ENCODE measurements at places on chromosomes 6 and 20. TPM values are rescaled to one million over a fixed set of nuclear protein-coding genes. Genes with fewer than 3 reads are reported as not detected.

The WFDC6 gene
- not detected for total RNA-seq

DNA sequence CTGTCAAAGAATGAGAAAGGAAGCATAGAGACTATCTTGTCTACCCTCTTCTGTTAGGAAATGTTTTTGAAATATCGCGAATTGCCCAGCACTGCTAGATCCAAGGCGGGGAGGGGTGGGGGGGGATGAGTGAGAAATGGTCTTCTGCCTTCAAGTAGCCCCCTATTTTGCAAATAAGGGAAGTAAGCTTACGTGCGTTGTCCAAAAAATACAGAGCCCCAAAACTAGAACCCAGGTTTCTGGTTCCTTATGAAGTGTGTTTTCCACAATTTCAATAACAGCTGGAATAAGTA lies 923 bp upstream of the ILRUN start:
- DNase-seq, result no peak

GRCh38 chr6:2073476-2073875 lies 171.9 kb downstream of the GMDS start:
- DNase-seq, result no peak

- DNase-seq, result no peak
Measured at GRCh38 chr6:119346450-119346849, 3.1 kb downstream of the MAN1A1 start.

The ECT2L gene
- not detected for total RNA-seq

DNA sequence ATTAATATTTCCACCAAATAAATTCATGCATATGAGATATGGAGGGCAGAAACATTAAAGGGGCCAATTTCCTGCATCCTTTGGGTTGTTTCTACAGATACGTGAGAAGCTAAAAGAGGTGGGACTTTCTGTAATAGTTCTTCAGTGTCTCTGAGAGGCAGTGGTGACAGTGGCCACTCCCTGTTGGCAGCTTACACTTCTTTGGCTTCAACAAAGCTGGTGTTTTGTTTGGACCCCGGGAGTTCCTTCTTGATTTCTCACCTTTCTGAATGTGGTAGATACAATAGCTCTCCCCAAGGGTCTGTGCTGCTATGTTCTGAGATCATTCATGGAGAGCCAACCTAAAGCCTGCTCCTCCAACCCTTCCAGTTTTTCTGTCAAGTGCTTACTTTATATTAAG lies 7.8 kb downstream of the PLCB1 start:
- no peak for DNase-seq

- no peak for DNase-seq
Measured at GRCh38 chr6:70675822-70676221, 8.1 kb downstream of the SMAP1 start.

DNA sequence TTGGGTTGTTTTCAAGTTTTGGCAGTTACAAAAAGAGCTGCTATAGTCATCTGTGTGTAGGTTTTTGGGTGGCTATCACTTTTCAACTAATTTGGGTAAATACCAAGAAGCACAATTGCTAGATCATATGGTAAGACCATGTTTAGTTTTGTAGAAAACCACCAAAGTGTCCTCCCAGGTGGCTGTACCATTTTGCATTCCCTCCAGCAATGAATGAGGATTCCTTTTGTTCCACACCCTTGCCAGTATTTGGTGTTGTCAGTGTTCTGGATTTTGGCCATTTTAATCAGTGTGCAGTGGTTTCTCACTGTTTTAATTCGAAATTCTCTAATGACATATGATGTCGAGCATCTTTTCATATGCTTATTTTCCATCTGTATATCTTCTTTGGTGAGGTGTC lies 457.5 kb upstream of the ARID1B start:
- DNase-seq, result no peak

DNA sequence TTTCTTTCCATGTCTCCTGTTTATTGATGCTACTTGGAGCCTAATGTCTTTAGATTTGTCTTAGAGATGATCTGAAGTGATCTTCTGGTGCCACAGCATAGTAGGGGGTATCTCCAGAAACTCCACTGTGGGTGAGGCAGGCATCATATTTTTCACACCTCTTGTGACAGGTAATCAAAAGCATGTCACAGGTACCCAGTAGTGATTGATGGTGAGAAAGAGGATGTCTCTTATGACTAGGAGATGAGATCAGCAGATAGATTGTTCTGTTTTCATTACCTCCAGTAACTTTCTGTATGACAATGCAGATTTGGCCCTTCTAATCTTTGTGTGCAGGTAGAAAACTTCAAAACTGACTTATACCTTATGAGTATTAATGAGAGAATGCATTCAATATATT lies 13.5 kb downstream of the NCOA7 start:
- DNase-seq, result no peak

GRCh38 chr6:150767571-150768018 lies 97.9 kb upstream of the MTHFD1L start:
- no peak for DNase-seq

The RSPO3 gene
- total RNA-seq, result 7.1 TPM

The NFATC2 gene
- total RNA-seq, result 0.83 TPM

- DNase-seq, result no peak
Measured at GRCh38 chr6:169881398-169881797, 130.0 kb downstream of the ERMARD start.

The TCF15 gene
- total RNA-seq, result not detected

GRCh38 chr6:87922196-87922946 lies 125.3 kb upstream of the SPACA1 start:
- no peak for DNase-seq

GRCh38 chr20:48153523-48153922 lies 368.2 kb upstream of the SULF2 start:
- no peak for DNase-seq

DNA sequence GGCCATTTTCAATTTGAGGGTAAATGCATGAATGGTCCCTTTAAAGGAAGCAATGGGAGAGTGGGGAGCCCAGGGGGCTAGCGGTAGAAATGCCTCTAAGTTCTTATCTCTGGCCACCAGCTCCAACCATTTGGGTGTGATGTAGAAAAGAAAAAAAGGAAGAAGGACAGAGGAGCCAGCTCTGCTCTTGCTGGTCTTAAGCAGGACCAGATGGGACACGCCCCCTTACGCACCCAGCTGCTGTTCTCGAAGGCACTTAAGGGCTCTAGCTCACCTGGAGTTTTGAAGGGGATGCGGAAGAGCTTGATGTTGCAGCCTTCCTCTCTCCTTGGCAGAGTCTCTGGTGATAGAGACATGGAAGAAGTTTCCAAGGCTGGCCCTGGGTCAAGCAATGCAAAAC lies 59.5 kb upstream of the RNF144B start:
- DNase-seq, result no peak

GRCh38 chr20:50817776-50818172 lies 22.9 kb downstream of the BCAS4 start:
- no peak for DNase-seq

GRCh38 chr6:11273406-11274065 lies 41.1 kb upstream of the NEDD9 start:
- DNase-seq, result no peak

DNA sequence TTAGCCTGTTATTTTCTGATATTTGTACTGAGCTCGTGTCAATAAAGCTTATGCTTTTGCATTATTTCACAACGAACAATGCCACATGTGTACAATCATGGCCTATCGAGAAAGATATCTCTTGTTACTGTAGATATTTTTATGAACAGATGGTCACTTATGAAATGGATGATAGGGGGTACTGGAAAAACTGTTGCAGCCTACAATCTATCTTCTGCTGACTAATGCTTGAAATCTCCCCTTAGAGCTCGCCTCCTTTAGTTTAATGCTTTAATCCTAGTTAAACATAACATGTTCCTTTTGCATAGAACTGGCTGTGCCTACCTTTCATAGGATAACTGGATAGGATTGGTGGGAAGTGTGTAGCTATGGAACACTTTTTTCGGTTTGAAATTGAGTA lies 296.2 kb downstream of the FARS2 start:
- DNase-seq, result no peak

DNA sequence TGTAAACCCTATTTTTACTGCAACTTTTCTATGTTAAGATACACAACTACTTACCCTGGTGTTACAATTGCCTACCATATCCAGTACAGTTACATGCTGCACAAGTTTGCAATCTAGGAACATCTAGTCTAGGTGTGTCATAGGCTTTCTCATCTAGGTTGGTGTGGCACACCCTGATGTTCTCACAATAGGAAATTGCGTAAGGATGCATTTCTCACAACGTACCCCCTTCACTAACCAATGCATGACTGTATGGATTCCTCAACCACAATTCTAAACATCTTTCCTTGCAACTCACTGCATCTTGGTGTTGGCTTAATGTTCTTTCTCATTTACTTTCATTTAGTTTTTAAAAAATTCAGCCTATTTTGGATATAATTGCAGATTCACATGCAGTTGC lies 31.6 kb downstream of the GJA10 start:
- no peak for DNase-seq

GRCh38 chr6:145929037-145929633 lies 35.0 kb downstream of the SHPRH start:
- no peak for DNase-seq

The LTA gene
- not detected for total RNA-seq

- no peak for DNase-seq
Measured at GRCh38 chr6:79784395-79784753, 153.2 kb downstream of the SH3BGRL2 start.

The SPATA25 gene
- 1.3 TPM for total RNA-seq

The GRM4 gene
- total RNA-seq, result not detected

GRCh38 chr20:13291157-13291556 lies 70.1 kb downstream of the ISM1 start:
- DNase-seq, result no peak

The LRFN2 gene
- total RNA-seq, result 0.18 TPM

- no peak for DNase-seq
Measured at GRCh38 chr6:157312757-157313156, 10.6 kb downstream of the TMEM242 start.

GRCh38 chr6:134930463-134930862 lies 19.4 kb downstream of the ALDH8A1 start:
- no peak for DNase-seq

- DNase-seq, result no peak
Measured at GRCh38 chr20:12555369-12555768, 453.4 kb upstream of the SPTLC3 start.

The IL17A gene
- total RNA-seq, result not detected

The DNAH8 gene
- not detected for total RNA-seq

The TMEM244 gene
- not detected for total RNA-seq

- no peak for DNase-seq
Measured at GRCh38 chr6:118280210-118280609, 267.9 kb upstream of the PLN start.

GRCh38 chr20:43525021-43525420 lies 17.5 kb downstream of the L3MBTL1 start:
- no peak for DNase-seq

DNA sequence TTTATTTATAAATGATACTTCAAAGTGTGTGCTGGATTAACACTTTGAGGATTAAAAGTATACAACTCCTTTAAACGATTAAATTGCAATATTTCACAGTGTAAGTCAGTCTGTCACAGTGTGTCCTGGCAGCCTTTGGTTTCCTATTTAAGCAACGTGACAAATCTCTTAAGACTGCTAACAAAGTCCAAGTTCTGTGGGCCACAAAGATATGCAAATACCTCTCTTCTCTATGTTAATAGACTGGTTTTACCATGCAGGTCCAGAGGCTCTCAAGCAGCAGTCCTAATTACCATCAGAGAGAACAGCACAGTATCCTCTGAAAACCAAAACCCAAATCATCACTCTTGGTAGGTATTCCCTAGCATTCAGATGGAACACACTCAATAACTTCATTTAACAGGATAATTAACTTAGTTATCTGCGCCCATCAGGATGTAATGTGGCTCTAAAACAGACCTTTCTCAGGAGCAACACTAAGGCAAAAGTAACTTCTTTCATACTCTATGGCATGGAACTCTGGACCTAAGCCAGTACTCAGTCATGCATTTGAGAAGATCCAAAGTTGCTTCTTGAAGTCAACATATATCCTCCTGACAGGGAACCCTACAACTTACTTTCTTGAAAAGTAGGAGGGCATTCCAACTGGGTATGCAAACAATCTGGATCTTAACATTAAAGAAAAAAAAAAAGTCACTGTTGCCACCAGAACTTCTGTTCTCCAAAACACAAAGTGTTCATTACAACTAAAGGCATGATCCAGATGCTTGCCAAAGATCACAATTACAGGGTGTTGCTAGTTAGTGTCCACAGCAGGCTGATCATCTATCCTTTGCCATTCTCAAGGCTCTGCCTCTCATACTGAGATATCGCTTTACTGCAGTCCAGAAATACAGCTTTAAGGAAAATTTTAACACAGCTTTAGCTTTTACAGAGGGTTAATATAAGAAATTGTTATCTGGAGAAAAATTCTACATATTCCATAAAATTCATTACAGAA lies 53.2 kb downstream of the MAN1A1 start:
- DNase-seq, result no peak

GRCh38 chr6:17448165-17448564 lies 54.8 kb downstream of the CAP2 start:
- no peak for DNase-seq

The AVP gene
- not detected for total RNA-seq

GRCh38 chr6:16089232-16090062 lies 39.4 kb upstream of the MYLIP start:
- no peak for DNase-seq

DNA sequence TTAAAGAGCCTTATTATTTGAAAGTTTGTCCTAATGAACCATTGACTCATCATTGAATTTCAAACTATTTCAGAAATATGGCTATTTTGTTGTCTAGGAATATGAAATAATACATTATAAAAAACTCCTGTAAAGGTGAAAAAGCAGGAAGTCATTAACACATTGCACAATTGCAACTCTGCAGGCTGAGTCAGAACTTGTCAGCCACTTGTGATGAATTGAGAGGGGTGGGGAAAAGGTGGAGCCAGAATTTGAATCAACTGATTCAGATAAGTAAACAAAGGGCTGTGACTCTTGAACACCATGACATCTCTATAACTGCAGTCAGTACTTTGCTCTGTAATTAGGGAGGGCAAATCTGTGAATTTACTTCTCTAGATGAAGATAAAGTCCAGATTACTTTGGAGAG lies 6.0 kb downstream of the C6orf141 start:
- no peak for DNase-seq

The SCAF8 gene
- 22.6 TPM for total RNA-seq

GRCh38 chr6:128981716-128982115 lies 98.8 kb downstream of the LAMA2 start:
- DNase-seq, result no peak

The HLA-DRB5 gene
- total RNA-seq, result not detected

- no peak for DNase-seq
Measured at GRCh38 chr6:141077355-141078333, 1055.1 kb upstream of the GJE1 start.

- DNase-seq, result no peak
Measured at GRCh38 chr6:73954881-73955280, 258.9 kb downstream of the CD109 start.

DNA sequence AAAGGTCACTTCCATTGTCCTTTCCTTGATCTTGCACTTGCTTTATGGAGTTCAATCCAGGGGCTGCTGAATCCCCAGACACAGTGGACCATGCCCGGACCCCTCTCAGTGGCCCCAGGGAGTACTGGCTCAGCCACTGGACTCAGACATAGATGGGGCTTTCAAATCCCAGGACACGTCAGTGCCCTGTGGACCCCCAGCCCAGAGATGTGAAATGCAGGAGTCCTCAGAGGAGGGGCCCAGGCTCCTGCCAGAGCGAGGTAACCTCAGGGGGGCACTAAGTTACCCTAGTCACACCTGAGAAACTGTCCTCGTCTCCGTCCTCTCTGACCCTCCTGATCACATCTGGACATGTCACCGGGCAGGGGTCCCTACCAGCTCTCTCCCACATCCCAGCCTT lies 18.7 kb upstream of the APMAP start:
- no peak for DNase-seq

The OXT gene
- total RNA-seq, result not detected

- DNase-seq, result no peak
Measured at GRCh38 chr20:60009826-60010616, 51.8 kb downstream of the CDH26 start.

The TNNC2 gene
- not detected for total RNA-seq

- no peak for DNase-seq
Measured at GRCh38 chr20:44644667-44645131, 6.8 kb downstream of the ADA start.

The CPXM1 gene
- total RNA-seq, result 0.15 TPM

Data from esophagus squamous epithelium (tissue), 5 donors.